ENCODE measurements at places on chromosomes 5 and 9.

DNA sequence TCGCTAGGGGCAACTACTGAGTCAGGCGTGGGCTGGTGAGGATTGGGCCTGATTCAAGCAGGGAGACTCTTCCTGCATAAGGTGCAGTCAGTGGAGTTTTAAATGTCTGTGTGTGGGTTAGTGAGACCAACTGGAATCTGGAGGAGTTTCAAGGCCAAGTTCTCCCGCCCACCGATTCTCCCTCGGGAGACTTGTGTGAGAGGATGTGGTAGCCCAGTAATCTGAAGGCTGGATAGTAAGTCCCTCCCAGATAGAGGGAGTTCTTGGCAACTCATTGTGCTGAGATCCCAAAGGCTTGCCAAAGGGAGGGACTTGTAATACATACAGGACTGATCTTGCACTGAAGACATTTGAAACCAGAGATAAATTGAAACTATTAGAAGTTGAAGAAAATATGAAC is 51.8 kb downstream of the WDR36 start:
- DNase-seq = no peak

DNA sequence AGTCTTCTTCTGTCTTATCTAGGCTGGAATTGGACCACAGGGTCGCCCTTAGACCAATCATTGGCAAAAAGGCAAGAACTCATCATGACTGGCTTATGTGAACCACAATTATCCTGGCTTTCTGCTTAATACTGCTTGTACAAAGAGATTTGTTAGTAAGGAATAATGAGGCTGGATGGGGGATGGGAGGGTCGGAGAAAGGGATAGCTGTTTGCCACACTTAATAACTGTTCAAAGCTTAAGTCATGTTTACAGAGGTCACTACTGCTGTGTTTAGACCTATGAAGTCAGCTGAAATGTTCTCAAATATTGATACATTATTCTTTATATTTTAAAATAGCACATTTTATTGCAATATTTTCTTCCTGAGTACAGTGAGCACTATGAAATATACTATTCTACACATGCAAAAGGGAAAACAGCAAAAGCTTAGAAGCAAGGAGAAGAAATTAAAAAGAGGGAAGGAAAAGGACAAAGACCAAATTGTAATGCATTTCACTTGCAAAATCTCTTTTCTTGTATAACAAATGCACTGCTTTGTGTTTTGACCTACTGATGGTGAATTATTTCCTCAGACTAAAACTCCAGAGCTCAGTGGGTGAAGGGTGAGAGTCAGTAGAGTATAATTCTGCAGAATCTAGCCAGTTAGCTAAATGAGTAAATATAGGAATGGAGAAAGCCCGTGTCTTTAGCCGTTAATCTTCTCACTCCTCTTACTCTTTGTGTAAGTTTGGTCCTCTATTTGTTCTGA is 404.9 kb upstream of the ZNF608 start:
- DNase-seq = no peak

DNA sequence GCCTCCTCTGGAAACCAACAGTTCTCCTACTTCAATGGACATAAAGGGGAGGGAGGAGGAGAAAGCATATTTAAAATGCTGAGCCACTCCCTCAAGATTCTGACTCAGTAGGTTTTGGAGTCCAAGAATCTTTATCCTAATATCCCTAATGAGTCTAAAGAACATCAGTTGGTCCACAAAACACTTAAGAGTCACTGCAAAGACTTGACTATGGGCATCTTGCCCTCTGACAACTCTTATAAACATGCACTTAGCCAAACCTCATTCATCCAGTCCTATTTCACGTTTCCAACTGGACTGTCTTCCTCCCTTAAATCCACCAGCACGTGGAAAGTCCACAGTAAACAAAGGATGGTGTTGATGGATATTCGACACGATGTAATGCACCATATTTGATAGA is 172.5 kb downstream of the FAM114A2 start:
- DNase-seq = no peak

GRCh38 chr5:116669261-116670031 is 94.8 kb upstream of the SEMA6A start:
- no peak for DNase-seq

DNA sequence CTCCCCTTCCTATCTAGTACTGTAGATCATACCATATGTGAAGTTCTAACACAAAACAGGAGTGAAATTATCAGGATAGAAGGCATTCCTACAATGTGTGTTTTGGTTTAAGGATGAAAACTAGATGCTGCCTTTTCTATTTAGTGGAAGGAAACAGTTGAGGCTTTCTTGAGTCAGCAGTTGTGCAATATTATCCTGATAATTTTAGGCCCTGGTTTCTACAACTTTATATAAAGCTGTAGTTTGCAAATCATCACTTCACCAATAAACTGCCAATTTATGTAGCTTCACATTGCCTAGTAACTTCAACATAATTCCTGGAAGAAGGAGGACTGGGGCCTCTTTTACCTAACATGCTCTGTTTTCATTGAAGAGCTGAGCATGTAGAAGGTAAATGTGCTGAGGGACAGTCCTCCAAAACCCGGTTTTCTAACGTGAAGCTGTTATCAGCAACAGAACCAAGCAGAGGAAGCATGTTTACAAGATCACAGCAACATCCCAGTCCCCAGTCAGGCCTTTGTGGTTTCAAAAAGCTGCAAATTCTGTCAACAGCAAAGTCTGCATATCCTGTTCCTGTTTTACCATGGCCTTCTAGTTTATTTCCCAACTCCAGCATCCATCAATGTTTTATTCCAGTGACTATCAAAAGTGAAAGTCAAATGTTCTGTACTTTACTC is 513.4 kb upstream of the MEF2C start:
- no peak for DNase-seq

DNA sequence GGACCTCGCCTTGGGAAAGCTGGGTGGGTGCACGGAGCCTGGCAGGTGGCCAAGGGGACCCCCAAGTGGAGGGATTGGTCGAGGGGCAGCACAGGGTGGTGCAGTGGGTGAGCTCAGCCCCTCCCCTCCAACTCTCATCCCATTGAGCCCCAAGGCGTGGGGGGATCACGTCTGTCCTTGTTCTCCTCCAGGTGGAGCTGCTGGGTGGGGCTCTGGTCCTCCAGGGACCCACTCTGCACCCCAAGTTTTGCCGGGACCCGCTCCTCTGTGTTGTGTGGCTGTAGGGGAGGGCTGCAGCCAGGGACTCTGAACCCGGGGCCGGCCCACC is 3.6 kb upstream of the FUT7 start:
- no peak for DNase-seq

- DNase-seq = no peak
Measured at GRCh38 chr5:51396797-51397196, 13.5 kb downstream of the ISL1 start.
